Uterus (tissue), 4 donors: ENCODE measurements at places on chromosomes 11 and 22.

GRCh38 chr11:123063826-123064657 lies 2.1 kb upstream of the HSPA8 start:
- peak overlapping the region; percentile 100 for H3K27ac ChIP-seq
- no peak for DNase-seq
- no peaks in the 10 kb centered on the region for H3K27me3 ChIP-seq
- peaks cover 3% of the 10 kb centered on the region for H3K4me1 ChIP-seq
- H3K36me3 ChIP-seq, result no peaks in the 10 kb centered on the region

DNA sequence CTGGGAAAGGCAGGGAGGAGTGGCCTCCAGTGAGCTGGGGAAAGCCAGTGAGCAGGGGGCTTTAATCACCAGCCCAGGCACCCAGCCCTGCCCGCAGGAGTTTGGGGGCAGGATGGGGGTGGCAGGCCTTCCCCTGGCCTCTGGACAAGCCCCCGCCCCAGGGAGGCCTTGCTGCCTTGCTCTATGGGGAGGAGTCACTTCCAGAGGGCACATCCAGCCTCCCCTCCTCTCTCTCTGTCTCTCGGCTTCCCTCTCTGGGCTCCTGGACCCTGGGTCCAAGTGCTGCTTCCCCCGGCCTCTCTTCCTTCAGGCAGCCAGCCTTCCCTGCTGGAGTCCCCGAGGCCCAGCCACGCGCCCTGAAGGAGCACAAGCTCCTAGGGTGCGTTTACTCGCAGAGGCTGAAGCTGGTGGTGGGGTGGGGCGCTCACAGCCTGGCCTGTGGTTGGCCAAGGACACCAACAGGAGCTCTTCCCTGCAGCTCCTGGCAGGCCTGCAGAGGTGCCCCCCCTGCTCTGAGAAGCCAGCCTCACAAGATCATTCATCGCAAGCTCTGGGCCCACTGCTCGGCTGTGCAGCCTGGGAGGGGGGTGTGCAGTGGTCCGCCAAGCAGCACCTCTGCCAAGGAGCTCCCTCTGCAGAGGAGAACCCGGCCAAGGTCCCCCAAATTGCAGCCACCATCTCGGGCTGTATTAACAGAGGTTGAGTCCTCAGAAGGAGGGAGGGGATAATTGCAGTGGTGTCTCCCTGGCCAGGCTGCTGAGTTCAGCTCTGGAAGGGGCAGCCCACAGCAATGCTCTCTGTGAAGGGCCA lies 25.4 kb downstream of the OSBPL5 start:
- no peaks in the 10 kb centered on the region for H3K36me3 ChIP-seq
- H3K27me3 ChIP-seq, result no peaks in the 10 kb centered on the region
- H3K27ac ChIP-seq, result no peak overlapping the region
- no peak overlapping the region for H3K4me3 ChIP-seq
- H3K4me1 ChIP-seq, result no peaks in the 10 kb centered on the region

DNA sequence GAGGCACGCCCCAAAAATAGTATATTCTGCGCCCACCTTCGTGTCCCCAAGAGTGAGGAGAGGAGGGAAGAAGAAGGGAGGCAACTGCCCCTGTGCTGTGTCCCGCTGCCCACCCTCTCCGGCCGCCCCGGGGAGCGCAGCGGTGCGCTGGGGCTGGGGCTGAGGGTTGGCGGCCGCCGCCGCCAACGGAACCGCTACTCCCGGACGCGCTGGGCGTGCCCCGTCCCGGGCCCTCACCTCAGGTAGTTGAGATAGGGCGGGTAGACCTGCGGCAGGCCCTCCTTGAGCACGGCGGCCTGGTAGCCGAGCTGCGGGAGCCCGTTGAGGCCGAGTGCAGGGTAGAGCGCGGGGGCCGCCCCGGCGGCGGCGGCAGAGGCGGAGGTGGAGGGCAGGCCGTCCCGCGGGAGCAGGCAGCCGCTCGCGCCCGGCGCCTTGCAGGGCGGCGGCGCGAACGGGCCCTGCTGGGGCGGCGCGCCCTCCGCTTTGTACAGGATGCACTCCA lies 2.4 kb downstream of the PGR start:
- no peaks in the 10 kb centered on the region for H3K4me1 ChIP-seq
- no peaks in the 10 kb centered on the region for H3K27me3 ChIP-seq
- H3K36me3 ChIP-seq, result no peaks in the 10 kb centered on the region
- H3K27ac ChIP-seq, result peak overlapping the region; percentile 98

DNA sequence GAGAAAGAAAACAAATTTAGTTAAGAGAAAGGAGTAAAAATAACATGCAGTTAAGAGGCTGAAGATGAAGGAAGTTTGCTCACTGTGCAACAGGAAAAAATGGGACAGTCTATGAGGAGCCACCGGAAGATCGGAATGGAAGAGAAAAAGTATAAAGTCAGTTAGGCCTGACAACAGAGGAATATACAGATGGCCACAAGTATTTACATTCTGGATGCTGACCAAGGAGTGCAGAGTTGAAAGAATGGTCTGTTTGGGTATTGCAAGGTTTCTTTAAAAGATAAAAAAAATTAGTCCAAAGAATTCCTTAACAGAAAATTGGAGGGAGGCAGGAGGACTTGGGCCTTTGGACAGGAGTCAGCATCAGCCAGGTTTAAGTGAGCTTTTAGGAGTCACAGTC lies 37.5 kb downstream of the RBFOX2 start:
- DNase-seq, result no peak
- H3K27me3 ChIP-seq, result no peaks in the 10 kb centered on the region
- no peak overlapping the region for H3K4me3 ChIP-seq
- H3K4me1 ChIP-seq, result peaks cover 6% of the 10 kb centered on the region
- H3K36me3 ChIP-seq, result no peaks in the 10 kb centered on the region

DNA sequence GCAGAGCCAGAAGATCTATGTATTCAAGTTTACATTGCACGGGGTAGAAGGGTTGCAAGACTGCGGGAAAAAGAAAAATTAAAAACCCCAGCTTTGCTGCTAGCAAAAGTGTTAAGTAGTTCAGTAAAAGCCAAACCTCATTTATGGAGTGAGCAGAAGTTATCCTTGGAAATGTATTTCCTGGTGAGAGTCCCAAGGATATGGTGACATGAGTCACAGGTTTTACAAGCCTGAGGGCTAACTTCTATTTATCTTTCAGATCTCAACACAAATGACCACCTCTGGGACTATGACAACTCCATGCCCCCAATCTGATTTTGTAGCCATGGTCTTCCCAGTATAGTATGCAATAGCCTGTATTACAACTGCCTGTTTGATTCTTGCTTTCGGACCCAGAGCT lies 26.1 kb downstream of the ABTB2 start:
- DNase-seq, result no peak
- no peaks in the 10 kb centered on the region for H3K36me3 ChIP-seq
- H3K4me3 ChIP-seq, result no peak overlapping the region
- H3K27me3 ChIP-seq, result no peaks in the 10 kb centered on the region
- H3K27ac ChIP-seq, result peak overlapping the region; percentile 16
- H3K4me1 ChIP-seq, result no peaks in the 10 kb centered on the region
